ENCODE measurements at places on chromosomes 13 and 19. TPM values are rescaled to one million over a fixed set of nuclear protein-coding genes. Genes with fewer than 3 reads are reported as not detected.

The CD177 gene
- total RNA-seq, result not detected

The SBSN gene
- total RNA-seq, result 2.1 TPM

The TNNI3 gene
- not detected for total RNA-seq

The ICAM5 gene
- 1.3 TPM for total RNA-seq

The PINLYP gene
- 0.55 TPM for total RNA-seq

The ZNF723 gene
- total RNA-seq, result not detected

The NLRP8 gene
- not detected for total RNA-seq

The ZNF844 gene
- total RNA-seq, result 9.2 TPM

The ERICH6B gene
- not detected for total RNA-seq

The ZNF865 gene
- 0.43 TPM for total RNA-seq

The RAB4B gene
- total RNA-seq, result 6.3 TPM

The TEX26 gene
- 0.14 TPM for total RNA-seq

The SLC7A10 gene
- not detected for total RNA-seq

The ASF1B gene
- 0.65 TPM for total RNA-seq

The STOML3 gene
- total RNA-seq, result not detected

The GPR108 gene
- total RNA-seq, result 50.2 TPM

The ATP8A2 gene
- 0.09 TPM for total RNA-seq

The CSNK1G2 gene
- total RNA-seq, result 58.3 TPM

The CADM4 gene
- 3.0 TPM for total RNA-seq

The UPF3A gene
- 16.8 TPM for total RNA-seq

The APC2 gene
- total RNA-seq, result 0.28 TPM

The PLIN4 gene
- total RNA-seq, result 0.14 TPM

The ZNF813 gene
- 4.3 TPM for total RNA-seq

The TNNT1 gene
- 1.6 TPM for total RNA-seq

The KLK2 gene
- not detected for total RNA-seq

The STK11 gene
- 83.1 TPM for total RNA-seq

The KLK15 gene
- total RNA-seq, result not detected

The C19orf67 gene
- total RNA-seq, result not detected

The GFY gene
- not detected for total RNA-seq
